LHCN-M2 (cell line): ENCODE measurements at places on chromosomes 7 and 10.

DNA sequence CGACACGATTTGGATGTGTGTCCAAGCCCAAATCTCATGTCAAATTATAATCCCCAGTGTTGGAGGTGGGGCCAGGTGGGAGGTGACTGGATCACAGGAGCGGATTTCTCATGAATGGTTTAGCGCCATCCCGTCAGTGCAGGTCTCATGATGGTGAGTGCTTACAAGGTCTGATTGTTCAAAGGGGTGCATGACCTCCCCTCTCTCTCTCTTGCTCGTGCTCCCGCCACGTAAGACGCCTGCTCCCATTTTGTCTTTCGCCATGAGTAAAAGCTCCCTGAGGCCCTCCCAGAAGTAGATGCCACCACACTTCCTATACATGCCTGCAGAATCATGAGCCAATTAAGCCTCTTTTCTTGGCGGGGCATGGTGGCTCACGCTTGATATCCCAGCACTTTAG, 71.5 kb upstream of the NANOS1 start:
- no peak for DNase-seq

GRCh38 chr10:22433875-22434274, 88.6 kb downstream of the SPAG6 start:
- DNase-seq: peak; percentile 88

- DNase-seq: no peak
Observed at GRCh38 chr10:64011912-64012714, 490.9 kb downstream of the REEP3 start.

GRCh38 chr10:63919575-63920279, 398.5 kb downstream of the REEP3 start:
- peak; percentile 17 for DNase-seq

DNA sequence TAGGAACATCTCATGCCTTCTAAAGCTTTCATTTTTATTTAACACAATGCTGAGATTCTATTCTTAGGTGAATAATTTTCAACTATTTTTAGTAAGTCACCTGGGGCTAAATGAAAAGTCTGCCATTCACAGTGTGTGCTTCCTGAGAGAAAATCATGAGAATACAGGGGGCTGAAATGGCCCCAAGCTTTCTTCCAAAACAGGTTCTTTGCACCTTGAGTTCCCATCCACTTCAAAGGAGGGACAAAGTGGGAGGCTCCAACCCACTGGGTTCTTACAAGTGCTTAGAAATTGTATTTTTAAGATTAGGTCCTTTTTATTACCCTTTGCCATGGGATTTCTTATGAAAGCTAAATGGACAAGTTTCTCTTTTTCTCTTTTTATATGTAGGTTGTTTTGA, 21.5 kb upstream of the FAM133B start:
- DNase-seq: no peak

DNA sequence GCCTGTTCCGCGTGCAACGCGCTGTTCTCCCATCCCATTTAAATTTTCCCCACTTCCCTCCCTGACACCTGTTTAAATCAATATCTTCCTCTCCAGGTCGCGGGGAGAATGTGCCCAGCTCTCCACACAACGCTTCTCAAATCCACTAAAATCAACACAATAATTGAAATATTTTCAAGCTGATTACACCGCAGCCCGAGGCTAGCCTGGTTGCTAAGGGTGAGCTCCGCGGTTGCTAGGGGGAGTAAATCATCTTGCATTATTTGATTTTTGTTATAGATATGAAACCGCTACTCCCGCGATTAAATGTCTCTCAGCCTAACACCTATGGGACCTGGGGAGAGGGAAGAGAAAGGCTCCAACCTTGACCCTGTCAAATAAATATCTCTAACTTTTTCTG, 36.2 kb downstream of the UNCX start:
- DNase-seq: no peak

DNA sequence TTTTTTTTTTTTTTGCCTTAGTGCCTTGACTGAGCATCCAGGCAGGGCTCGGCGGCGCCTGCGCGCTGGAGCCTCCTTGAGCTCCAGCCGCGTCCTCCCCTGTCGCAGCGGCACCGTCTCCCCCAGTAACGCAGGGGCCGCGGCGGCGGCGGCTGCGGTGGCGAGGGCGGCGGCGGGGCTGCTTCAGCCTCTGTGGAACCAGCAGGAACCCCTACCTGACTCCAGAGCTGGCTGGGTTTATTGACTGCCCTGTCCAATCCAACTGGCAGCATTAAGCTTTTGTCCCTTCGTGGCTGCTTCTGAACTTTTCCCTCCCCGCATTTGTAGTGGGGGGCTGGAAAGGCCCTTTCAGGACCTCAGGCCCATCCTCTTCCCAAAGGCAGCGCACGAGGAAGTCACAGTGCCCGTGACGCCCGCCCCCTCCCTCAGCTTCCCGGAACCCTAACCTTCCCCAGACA, at the start of gene GPR85:
GPR85 (minus strand) TSS at position 397 of the 458 bp plus-strand sequence. CDS start 2,106 bp downstream, outside the sequence.
- peak; percentile 79 for DNase-seq

DNA sequence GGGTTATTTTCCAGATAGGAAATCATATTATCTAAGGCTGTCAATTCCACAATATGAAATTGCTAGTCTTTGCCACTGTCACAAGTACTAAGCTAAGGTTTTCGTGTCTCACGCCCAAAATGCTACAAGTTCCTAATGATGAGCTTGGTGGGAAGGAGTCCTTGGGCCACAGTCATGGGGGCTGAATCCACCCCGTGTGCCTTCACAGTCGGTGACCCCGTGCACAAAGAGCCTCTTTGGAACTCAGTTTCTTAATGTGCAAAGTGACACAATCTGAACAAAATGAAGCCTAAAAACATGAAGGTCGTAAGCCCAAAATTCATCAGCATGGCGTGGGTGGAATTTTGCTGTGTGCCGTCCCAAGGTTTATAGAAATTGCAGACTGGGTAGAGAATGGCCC, 337.0 kb upstream of the GALNT17 start:
- no peak for DNase-seq

- DNase-seq: peak; percentile 38
Observed at GRCh38 chr10:127877699-127878098, 15.0 kb downstream of the CLRN3 start.

GRCh38 chr7:118059209-118059608, 124.8 kb upstream of the LSM8 start:
- DNase-seq: no peak

GRCh38 chr10:93300288-93300917, 181.7 kb downstream of the MYOF start:
- DNase-seq: no peak

DNA sequence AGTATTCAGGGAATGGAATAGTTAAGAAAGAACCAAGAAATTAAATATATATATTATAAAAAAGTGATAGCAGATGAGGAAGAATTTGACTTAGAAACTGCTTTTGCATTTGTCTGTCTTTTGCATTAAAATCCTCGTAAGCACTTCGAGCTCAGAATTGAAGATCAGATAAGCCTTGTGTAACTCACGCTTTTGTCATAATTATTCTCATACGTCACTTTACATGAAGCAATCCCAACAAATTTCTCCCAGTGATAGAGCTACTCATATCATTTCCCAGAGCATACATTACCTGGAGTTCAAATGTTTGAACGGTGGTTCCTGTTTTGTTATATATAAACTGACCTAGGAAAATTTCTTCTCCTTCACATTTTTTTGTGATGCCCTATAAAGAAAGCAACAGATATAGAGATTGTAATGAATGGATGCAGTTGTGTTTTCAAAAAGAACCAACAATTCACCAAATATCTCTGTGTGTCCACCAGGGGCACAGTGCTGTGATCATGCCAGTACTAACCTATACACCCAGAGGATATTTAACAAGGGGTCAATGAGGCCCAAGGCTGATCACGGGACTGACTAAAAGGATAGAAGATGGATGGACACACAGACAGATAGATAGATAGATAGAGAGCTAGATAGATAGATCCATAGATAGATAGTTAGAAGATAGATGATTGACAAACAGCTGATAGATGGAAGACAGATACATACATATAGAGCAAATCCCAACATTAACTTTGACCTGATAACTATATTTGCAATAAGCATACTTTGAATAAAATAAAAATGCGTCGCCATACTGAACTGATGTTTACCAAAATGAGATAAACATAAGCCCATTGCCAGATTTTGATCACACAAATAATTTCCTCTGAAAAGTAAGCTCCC, 9.3 kb upstream of the HUS1 start:
- DNase-seq: no peak

DNA sequence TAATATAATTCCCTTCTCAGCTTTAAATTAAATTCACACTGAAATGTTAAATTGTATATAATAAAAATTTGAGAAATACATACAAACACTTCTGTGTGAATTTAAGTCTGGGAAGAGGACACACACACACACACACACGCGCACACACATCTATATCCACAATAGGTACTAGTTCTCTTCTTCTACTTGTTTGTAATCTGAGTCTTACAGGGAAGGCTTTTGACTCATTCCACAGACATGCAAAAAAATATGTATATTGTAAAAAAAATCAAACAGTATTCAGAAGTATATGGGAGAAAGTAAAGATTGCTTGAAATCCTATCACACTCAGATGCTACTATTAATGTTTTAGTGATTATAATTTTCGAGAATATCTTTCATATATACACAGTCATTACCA, 276.2 kb downstream of the MDFIC start:
- DNase-seq: peak; percentile 23

- DNase-seq: no peak
Observed at GRCh38 chr7:157801113-157801512, 464.3 kb downstream of the DNAJB6 start.

GRCh38 chr7:117997862-117998825, 124.9 kb upstream of the CTTNBP2 start:
- DNase-seq: no peak

DNA sequence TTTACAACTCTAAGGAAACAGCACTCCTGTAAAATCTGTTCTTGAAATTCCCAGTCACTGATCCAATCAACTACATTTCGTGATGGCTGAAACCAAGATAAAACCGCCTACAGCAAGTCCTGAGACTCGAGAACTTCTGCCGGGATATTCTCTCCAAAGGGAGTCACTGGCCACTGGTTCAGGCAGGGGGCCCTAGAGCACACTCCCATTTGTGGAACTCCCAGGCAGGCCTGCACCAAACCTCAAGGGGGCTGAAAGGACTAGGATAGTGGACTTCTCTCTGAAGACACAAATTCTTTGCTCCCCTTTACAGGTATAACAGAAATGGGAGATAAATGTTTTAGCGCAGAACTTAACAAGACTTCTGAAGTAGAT, 16.3 kb downstream of the CYTH3 start:
- DNase-seq: peak; percentile 51

GRCh38 chr10:133159611-133159949, 439 bp upstream of the KNDC1 start:
- no peak for DNase-seq

DNA sequence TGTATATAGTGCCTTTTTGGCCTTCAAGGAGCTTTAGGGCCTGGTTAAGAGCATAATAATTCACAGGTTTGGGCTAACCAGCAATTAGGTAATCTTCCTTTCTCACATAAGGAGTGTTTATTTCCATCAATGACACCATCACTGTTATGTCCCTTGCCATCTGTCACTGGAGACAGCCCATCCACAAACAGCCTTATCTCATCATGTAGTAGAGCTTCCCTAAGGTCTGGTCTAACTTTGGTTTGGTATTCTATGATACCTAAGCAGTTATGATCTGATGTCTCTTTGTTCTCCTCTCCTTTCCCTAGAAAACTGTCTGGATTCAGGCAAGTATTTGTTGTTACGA, 26.4 kb downstream of the MAPK8 start:
- no peak for DNase-seq
